ENCODE measurements at places on chromosomes 7 and 10. TPM values are rescaled to one million over a fixed set of nuclear protein-coding genes. Genes with fewer than 3 reads are reported as not detected.

The PTPRN2 gene
- total RNA-seq = 2.0 TPM

The NEURL1 gene
- total RNA-seq = not detected

The SPDYE2B gene
- total RNA-seq = not detected

The CCDC7 gene
- total RNA-seq = 42.2 TPM

The KCNIP2 gene
- total RNA-seq = 252 TPM

The LYZL2 gene
- total RNA-seq = not detected

GRCh38 chr7:50552921-50553320 lies 12.3 kb downstream of the DDC start:
- DNase-seq = no peak

GRCh38 chr7:133186060-133186459 lies 66.8 kb upstream of the EXOC4 start:
- DNase-seq = no peak

DNA sequence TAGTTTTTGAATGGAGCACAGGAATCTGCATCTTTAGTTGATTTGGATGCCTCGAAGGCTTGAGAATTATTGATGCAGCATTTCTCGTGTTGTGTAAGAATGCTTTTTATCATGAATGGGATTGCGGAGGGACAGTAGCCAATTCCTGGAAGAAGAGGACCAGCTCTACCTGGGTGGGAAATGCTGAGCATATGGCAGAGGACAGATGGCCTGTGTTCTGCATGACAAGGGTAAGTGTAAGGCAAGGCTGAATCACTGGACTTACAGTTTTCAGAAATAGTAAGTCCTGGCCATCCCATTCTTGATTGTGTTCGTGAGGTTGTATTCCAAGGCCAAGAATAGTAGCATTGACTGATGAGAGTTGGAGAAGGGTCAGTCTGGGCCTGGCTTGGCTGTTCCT lies 15.9 kb downstream of the RP9 start:
- DNase-seq = no peak

DNA sequence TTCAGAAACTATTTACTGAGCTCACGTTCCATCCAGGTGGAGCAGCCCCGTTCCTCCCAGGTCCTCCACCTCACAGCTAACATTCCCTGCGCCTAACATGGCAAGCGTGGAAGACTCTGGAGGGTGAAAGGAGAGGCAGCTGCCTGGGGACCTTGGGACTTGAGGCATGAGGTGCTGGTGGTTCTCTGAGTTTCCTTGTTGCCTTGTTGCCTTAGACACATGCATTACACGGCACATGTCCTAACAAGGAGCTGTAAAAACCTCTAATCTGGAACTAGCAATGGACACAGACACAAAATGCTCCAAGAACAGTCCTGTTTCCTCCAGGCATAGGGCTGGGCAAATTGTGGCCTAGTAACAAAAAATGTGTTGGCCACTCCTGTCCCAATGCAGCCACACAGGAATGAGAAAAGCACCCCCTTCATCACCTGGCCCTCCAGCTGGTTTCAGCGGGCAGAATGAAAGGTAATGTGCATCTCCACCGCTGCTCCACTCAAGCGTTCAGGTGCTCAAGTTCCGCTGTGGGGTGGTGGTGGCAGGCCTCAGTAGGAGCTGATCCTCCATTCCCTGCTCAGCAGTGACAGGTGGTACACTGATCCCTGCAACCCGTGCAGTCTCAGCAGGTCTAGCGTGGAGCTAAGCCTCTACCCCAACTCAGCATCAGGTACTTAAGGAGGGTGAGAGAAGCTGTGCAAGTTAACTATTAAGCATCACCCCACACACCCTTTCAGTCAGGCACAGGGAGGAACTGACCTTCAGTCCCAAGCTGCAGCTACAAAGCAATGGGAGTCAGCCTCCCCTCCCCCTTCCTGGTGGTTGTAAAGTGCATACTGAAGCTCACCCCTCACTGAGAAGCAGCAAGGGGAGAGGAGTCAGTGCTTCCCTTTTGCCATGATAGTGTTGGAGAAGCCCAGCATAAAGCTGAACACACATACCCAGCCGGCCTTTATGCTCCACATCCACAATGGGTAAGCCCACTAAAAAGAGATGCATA lies 382.8 kb downstream of the SDK1 start:
- DNase-seq = no peak

DNA sequence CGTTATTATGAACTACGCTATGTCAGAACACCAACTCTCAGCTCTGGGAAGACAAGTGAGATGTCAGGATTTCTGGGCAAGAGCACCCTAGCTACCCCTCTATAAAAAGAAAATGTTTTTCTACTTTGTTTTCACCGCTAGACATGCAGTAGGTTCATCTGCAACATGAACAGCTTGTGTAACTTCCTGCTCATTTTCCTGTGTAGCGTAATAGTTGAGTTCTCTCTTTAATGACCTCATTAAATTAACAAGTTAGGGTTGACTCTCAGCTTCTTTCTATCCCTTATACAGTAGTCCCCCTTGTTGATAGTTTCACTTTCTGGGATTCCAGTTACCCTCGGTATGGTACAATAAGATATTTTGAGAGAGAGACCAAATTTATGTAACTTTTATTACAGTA lies 329.4 kb upstream of the ZNF32 start:
- no peak for DNase-seq

DNA sequence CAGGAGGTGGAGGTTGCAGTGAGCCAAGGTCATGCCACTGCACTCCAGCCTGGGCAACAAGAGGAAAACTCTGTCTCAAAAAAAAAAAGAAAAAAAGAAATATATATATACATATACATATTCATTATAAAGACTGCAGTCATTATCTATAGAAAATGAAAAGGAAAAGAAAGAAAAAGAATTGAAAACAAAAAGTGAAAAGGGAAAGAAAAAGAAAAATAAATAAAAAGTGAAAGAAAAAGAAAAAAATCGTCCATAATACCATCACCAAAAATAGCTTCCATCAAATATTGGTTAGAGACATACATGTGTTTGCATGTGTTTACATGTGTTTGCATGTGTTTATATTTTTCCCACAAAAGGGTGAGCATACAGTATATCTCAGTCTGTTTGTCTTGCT lies 105.5 kb upstream of the PARD3 start:
- no peak for DNase-seq

GRCh38 chr10:48470115-48470892 lies 134.6 kb downstream of the ARHGAP22 start:
- no peak for DNase-seq

- DNase-seq = no peak
Observed at GRCh38 chr7:132553031-132553430, 23.2 kb downstream of the PLXNA4 start.

GRCh38 chr7:127586346-127586745 lies 950 bp upstream of the GCC1 start:
- DNase-seq = no peak

- DNase-seq = no peak
Observed at GRCh38 chr10:124693396-124693795, 50.8 kb downstream of the FAM53B start.

GRCh38 chr10:43420369-43421200 lies 11.6 kb upstream of the HNRNPF start:
- DNase-seq = peak; percentile 65

DNA sequence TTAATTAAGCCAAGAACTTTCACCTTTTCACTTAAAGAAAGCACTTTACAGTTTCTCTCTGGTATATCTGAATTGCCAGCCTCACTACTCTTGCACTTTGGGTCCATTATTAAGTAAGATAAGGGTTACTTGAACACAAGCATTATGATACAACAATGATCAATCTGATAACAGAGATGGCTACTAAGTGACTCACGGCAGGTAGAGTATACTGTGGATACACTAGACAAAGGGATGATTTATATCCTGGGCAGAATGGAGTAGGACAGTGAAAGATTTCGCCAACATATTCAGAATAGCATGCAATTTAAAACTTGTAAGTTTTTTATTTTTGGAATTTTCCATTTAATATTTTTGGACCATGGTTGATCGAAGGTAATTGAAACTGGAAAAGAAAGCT lies 34.3 kb upstream of the ITGB8 start:
- no peak for DNase-seq

DNA sequence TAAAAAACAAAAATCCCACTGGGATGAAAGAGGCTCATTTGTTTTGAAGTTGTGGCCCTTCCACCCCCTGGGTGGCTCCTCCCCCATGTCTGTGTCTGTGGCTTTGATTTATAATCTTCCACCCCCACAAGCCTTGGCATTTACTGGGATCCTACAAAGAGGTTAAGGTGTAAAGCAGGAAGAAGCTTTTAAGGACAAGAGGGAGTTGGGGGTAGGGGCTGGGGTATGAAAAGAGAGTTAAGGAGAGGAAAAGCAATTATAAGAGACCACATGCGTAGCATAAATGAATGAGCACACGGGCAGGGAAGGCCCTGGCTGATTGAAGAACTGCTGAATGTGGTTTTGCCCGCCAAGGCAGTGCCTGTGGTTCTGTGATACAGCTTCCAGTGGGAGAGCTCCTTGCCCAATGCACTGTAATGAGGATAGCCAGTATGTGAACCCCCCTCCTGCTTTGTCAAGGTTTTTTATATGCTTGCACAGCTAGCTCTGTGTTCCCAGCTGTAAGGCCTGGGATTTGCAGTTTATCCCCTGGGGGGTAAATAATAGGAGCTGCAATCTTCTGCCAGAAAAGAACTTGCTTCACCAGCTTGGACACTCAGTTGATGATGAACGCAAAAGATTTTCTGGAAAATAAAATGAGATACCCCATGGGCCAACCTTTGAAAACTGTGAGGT lies 34.7 kb upstream of the KMT2E start:
- DNase-seq = no peak

DNA sequence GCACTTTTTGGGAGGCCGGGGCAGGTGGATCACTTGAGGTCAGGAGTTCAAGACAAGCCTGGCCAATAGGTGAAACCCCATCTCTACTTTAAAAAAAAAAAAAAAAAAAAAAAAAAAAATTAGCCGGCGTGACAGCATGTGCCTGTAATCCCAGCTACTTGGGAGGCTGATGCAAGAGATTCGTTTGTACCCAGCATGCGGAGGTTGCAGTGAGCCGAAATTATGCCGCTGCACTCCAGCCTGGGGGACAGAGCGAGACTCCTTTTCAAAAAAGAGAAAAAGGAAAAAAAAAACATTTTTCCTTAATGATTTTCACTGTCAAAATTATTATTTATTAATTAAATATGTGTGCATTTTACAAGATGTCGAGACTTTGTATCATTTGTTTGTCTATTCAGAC lies 253.6 kb downstream of the CNTNAP2 start:
- no peak for DNase-seq

DNA sequence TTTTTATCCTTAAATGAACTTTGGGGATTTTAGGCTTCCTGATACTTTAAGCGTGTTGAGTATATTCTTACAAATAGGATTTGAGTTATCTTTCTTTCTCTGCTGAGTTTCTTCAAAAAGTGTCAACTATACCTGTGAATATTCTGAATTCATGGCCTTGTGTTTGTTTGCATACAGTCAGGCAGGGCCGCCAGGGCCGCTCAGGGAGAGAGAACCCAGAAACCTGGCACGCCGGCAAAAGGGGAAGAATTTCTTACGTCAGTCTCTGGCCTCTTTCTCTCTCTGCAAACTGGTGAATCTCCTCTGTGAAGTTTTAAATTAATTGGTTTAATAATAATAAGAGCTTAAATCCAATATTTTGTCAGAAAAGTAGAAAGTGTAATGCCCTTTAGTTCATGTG lies 29.3 kb upstream of the BNIP3 start:
- DNase-seq = no peak

DNA sequence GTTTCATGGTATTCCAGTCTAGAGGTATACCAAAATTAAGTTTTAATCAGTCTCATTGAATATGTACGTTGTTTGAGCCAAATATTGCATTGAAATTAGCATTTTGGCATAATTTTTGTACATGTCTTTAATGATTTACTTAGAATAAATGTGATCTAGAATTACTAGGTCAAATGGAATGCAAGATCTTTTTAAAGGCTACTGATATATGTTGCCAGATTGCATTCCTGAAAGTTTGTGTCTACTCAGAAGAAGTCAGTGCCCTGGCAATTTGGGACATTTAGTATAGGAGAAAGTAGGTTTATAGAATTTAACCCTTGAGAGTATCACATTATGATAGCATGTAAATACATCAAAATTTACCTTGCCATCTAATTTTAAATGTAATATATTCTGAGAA lies 32.4 kb downstream of the KMT2E start:
- no peak for DNase-seq

GRCh38 chr10:131211146-131211545 lies 100.4 kb downstream of the TCERG1L start:
- DNase-seq = no peak

- no peak for DNase-seq
Observed at GRCh38 chr10:130078120-130078519, 32.5 kb downstream of the C10orf143 start.

DNA sequence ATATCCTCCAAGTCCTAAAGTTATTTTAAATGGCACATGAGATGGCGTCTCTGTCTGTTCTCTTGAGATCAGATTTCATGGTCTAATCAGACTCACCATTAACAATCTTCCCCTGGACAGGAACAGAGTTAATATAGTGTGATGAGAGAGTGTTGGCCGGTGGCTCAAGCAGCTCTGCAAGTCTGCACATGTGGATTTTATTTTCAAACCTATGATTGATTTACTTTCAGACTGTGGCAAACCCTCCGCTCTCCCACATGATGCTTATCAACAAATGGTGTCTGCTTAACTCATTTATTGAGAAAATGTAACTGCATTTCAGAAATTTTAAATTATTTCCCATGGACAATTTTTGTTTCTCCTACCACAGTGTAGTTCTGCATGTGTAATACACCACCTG lies 46.5 kb upstream of the HGF start:
- no peak for DNase-seq

Measured in omental fat pad (tissue), 4 donors.